ENCODE measurements at places on chromosomes 12 and 14. TPM values are rescaled to one million over a fixed set of nuclear protein-coding genes. Genes with fewer than 3 reads are reported as not detected.

The NGB gene
- total RNA-seq: not detected

The IFNG-AS1 gene
- 3.2 TPM for total RNA-seq

The IPO4 gene
- total RNA-seq: 80.3 TPM

The NPAS3 gene
- total RNA-seq: not detected

The PTGES3 gene
- total RNA-seq: 183 TPM

The RDH16 gene
- total RNA-seq: 0.47 TPM

The METTL1 gene
- total RNA-seq: 40.7 TPM

The KCNC2 gene
- total RNA-seq: not detected

The IL26 gene
- total RNA-seq: not detected

The LRRC10 gene
- total RNA-seq: not detected

DNA sequence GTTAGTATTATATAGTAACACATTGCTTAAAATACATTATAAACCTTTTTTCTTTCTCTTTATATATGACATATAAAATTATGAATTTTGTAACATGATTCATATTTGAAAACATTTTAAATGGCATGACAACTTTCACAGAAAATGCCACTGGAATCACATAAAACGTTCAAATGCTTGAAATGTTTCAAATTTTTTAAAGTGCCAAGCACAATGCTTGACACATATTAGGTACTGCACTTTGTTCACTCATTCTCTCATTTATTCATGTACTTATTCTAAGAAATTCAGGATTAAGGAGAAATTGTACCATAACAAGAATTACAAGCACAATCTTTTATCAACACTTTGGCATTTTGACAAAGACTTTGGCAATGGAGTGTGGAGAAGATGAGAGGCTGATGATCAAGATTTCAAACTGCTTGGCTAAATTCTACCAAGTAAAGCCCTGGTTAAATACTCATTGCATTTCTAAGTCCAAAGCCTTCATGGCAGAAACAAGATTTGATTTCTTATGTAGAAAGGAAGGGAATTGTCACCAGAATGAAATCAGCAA, 232.2 kb downstream of the C12orf50 start:
- H3K4me3 ChIP-seq: no peak overlapping the region
- no peaks in the 10 kb centered on the region for H3K27me3 ChIP-seq
- H3K27ac ChIP-seq: no peak overlapping the region
- no peaks in the 10 kb centered on the region for H3K36me3 ChIP-seq
- DNase-seq: no peak

- peak overlapping the region; percentile 76 for H3K27ac ChIP-seq
- peaks cover 17% of the 10 kb centered on the region for H3K36me3 ChIP-seq
- no peaks in the 10 kb centered on the region for H3K27me3 ChIP-seq
- H3K4me1 ChIP-seq: peaks cover 62% of the 10 kb centered on the region
Measured at GRCh38 chr14:81533212-81533535, 479 bp downstream of the SEL1L start.

DNA sequence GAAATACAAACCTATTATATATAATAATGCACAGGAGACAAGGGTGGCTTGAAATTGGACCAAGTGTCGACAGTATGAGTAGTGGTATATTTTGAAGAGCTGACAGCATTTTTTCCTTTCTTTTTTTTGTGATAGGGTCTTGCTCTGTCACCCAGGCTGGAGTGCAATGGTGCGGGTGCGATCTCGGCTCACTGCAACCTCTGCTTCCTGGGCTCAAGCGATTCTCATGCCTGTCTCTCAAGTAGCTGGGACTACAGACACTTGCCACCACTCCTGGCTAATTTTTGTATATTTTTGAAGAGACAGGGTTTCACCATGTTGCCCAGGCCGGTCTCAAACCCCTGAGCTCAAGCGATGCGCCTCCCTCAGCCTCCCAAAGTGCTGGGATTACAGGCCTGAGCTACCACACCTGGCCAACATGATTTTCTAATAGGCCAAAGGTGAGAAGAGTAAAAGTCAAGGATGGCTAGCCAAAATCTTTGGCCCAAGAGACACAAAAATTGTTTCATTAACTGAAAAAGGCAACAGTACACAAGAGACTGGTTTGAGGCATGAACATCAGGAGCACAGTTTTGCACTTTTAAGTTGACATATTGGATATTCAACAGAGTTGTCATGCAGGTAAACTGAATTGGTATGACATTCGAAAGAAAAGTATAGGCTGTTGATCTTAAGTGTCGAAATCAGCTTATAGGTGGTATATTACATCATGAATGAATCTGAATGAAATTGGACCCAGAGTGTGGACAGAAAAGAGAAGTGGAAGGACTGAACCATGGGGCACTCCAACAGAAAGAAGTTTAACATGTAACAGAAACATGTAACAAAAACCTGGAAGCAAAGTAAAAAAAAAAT, 12.5 kb downstream of the HNRNPC start:
- H3K36me3 ChIP-seq: peaks cover 82% of the 10 kb centered on the region
- DNase-seq: no peak
- peak overlapping the region; percentile 33 for H3K4me3 ChIP-seq
- peaks cover 59% of the 10 kb centered on the region for H3K4me1 ChIP-seq

DNA sequence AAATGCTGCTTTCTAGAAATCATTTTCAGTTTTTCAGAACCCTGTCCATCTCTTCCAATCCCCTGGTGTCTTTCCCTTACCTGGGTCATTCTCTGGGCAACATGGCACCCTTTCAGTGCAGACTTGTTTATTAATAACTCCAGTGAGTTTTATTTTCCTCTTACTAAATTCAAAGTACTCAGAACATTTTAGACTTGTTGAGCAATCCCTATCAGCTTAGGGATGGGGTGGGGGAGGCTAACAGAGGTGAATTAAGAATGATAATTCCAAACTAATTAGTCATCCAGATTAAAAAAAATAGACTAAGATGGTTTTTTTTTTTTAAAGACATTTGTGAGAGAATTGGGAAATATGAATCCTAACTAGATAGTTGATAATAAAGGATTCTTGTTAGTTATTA, 10.7 kb downstream of the GPRC5A start:
- H3K36me3 ChIP-seq: no peaks in the 10 kb centered on the region
- no peaks in the 10 kb centered on the region for H3K4me1 ChIP-seq
- no peak overlapping the region for H3K4me3 ChIP-seq
- H3K27me3 ChIP-seq: peaks cover 30% of the 10 kb centered on the region

DNA sequence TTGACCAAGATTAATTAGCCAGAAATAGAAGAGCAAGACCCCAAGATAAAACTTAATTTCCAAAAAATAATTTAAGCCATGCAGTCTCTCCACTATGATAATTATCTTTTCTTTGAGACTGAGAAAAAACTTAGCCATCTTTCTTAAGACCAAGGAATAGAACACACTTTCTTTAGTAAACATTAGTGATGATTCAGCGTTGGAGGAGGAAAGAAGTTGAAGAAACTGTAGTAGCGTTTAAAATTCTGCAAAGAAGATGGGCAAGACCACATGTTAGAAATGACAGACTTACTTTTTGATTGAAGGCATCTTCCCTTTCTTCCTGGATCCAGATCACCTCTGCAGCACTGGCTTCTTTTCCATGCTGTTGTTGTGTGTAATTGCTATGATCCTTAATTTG, 124.8 kb upstream of the RASSF8 start:
- no peaks in the 10 kb centered on the region for H3K4me1 ChIP-seq
- H3K4me3 ChIP-seq: no peak overlapping the region
- H3K27ac ChIP-seq: no peak overlapping the region
- no peak for DNase-seq

DNA sequence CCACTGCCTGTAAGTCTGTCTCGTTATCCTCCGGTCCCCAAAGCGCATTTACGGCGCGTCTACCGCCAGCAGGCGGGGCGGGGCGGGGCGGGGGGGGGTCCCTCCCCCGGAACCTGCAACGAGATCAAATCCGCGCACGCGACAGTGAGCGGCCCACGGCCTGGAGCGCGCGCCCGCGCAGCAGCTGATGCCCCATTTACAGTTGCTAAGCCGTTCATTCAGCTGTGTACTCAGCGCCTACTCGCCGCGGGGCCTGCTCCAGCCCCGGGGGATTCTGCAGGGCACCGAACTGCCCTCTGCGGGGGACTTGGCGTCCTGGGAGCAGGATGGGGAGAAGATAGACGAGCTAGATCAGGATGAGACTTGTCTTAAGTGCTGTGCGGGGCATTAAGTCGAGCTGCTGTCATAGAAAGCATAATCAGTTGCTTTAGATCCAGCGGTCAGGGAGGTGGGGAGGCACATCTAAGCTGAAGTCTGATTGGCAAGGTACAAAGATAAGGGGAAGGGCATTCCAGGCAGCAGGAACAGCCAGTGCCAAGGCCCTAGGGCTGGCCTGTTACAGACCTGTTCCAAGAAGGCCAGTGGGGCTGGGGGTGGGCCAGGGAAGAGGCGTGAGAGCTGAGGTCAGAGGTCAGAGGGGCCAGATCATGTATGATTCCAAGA, 1.4 kb upstream of the CCDC85C start:
- no peaks in the 10 kb centered on the region for H3K36me3 ChIP-seq
- H3K27me3 ChIP-seq: no peaks in the 10 kb centered on the region
- peak overlapping the region; percentile 81 for H3K27ac ChIP-seq
- DNase-seq: peak; percentile 61
